AG04450 (cell line): ENCODE measurements at places on chromosomes 3 and 15.

- no peak for DNase-seq
These were observed 30.1 kb downstream of the MAP1A start for GRCh38 chr15:43547539-43547938.

DNA sequence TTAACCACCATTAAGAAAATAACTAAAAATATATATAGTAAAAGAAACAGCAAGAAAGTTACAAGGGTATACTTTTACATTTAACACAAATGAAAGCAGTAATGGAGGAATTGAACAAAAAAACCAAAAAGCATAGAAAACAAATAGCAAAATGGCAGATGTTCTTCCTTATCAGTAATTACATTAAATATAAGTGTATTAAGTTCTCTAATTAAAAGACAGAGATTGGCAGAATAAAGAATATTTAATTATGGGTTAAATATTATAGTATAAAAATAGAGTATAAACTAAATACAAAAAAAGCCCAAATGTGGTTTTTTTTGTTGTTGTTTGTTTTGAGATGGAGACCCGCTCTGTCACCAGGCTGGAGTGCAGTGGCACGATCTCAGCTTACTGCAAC lies 20.5 kb downstream of the EHHADH start:
- DNase-seq, result no peak

DNA sequence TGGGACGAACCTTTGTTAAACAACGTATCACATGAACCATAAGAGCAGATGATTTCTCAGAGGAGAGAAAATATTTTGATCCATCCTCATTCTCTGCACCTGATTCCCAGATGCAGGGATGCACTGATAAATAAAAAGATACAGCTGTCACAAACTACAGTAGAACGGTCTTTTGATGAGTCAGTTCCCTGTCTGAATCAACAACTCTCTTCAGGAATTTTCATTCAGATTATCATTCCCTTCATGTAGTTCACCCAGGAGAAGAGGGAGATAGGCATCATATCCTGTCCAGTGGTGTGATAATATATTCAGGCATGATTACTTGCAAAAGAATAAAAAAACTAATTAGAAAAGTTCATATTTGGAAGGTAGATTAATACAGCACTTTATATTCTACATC lies 521.5 kb downstream of the PYDC2 start:
- DNase-seq, result no peak

- DNase-seq, result no peak
These were observed 54.5 kb downstream of the IQSEC1 start for GRCh38 chr3:13018561-13019242.

DNA sequence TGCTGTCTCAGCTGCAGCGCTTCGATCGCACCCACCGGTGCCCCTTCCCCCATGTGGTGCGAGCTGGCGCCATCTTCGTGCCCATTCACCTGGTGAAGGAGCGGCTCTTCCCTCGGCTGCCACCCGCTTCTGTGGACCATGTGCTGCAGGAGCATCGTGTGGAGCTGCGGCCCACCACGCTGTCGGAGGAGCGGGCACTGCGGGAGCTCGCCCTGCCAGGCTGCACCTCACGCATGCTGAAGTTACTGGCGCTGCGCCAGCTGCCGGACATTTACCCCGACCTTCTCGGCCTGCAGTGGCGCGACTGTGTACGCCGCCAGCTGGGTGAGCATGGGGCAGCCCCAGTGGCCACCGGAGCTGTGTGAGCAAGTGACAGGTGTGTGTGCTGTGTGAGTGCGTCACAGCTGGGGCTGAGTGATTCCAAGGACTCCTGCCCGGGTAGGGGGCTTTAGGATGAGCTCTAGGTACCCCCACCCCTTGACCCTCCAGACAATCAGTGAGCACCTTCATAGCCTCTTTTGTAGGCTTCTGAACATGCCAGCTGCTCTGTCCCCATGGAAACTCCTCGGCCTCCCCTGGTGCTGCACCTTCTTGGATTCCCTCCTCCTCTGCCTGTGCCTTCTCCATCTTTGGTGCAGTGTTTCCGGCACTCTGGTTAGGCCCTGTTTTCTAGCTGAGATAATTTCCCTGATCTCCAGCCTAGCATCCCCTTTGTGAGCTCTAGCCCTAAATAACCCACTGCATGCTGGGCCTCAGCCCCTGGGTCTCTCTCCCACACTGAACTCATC lies 7.0 kb downstream of the C15orf39 start:
- DNase-seq, result no peak

DNA sequence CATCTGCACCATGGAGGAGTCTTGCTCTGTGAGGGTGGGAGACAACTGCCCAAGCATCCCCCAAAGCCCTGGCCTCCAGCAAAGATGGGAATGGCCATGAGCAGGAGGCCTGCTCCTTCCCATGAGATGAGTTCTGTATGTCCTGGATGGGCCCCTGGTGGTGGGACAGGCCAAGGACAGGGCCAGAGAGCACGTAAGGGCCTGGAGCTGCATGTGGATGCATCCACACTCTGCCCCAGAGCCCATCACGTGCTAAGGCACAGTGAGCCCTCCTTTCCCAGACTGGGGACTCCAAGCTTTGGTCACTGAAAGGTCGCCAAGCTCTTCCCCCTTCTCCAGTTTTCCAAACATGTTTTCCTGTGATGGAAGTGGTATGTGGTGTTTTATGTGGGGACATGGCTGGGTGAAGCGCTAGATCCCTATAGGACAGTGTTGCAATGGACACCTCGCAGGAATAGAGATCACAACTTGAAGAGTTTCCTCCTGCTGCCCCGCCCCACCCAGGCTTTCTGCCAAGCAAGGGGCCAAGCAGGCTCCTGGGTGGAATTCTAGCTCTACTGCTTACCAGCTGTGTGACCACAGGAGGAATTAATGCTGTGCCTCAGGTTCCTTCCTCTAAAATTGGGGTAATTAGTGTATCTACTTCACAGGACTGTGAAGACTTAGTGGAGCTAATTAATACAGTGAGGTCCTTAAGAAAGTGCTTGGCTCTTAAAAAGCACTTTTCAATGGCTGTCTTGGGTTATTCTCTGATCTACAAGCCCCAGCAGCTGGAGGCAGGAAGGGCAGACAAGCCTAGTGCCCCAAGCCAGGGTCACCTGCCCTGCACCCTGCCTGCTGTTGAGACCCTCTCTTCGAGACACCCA lies 106.4 kb upstream of the RPL32 start:
- DNase-seq, result peak; percentile 29

DNA sequence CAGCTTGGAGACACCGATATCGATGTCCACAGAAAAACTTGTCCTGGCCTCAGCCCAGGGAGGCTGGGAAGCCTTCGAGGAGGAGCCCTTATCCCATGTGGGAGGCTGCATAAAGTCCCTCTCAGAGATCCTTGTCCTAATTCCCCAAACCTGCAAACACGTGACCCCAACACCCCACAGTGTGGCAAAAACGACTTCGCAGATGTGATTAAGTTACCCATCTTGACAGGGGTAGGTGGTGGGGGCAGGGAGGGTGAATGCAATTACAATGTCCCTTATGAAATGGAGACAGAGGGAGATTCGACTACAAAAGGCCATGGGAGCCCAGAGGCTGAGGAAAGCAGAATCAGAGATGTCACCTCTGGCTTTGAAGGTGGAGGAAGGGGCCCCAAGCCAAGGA lies 2.3 kb upstream of the TLR9 start:
- no peak for DNase-seq

- no peak for DNase-seq
These were observed 22.8 kb downstream of the HGD start for GRCh38 chr3:120659285-120659684.

DNA sequence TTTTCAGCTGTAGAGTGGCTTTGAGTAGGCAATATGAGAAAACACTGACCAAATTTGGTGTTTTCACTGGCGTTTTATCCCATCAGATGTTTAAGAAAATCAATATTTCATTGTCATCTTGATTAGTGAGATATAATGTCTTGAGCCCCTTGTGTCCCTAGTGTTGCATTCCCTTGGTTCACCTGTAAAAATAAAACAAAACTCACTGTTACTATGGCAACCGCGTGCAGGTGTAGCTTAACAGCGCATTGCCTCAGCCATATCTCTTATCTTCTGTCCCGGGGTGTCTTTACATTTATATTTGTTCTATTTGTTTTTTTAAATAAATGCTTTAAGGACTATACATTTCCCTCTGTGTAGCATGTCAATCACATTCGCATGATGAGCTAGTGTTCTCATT lies 551.6 kb downstream of the ZIC1 start:
- no peak for DNase-seq

- DNase-seq, result no peak
These were observed 46.9 kb downstream of the ANKRD28 start for GRCh38 chr3:15750879-15751278.

DNA sequence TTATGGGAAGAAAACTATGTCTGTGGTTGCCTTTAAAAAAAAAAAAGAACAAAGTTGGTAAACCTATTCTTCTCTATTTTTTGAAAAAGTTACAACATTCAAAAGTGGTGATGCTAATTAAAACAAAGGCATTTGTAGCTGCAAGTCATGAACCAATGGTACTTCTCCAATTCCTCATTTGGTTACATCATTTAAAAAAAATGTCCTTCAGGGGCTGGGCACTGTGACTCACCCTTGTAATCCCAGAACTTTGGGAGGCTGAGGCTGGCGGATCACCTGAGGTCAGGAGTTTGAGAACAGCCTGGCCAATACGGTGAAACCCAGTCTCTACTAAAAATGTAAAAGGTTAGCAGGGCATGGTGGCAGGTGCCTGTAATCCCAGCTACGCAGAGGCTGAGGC lies 574.6 kb downstream of the VGLL3 start:
- no peak for DNase-seq

- no peak for DNase-seq
These were observed 156.1 kb downstream of the DIPK2A start for GRCh38 chr3:144127700-144128099.

GRCh38 chr3:153338487-153338886 lies 176.5 kb downstream of the RAP2B start:
- DNase-seq, result peak; percentile 15

DNA sequence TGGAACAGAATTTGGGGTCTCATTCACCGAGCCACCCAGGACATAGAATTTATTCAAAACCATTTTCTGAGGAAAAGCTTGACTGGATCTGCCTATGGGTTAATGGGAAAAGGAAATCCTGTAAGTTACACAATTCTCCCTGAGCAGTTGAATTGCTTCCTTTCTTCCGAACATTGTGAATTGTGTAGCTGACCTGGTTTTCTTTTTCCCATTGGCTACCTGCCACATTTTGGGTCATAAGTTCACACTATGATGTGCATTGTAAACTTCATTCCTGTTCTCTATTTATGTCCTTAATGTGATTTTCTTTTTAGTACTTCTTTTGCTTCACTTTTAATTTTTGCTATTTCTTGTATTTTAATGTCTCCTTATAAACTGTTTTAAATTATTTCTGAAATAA lies 386.0 kb upstream of the LRRC3B start:
- no peak for DNase-seq

GRCh38 chr3:154981201-154981600 lies 98.9 kb upstream of the MME start:
- no peak for DNase-seq

GRCh38 chr3:41866298-41866697 lies 95.6 kb downstream of the ULK4 start:
- no peak for DNase-seq

- DNase-seq, result no peak
These were observed 125.9 kb downstream of the MYRIP start for GRCh38 chr3:39935261-39935660.

- DNase-seq, result no peak
These were observed 203.0 kb downstream of the AKAP13 start for GRCh38 chr15:85583442-85583841.

DNA sequence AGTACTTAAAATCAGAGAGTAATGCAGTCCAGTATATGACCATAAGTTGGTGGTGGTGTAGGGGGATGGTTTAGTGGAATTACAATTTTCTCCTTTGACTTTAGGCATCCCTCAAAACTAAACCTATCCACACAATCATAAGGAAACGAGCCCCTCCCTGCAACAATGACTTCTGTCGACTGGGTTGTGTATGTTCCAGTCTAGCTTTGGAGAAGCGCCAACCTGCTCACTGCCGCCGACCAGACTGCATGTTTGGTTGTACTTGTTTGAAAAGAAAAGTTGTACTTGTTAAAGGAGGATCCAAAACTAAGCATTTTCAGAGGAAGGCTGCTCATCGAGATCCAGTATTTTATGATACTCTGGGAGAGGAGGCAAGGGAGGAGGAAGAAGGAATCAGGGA lies 52.8 kb downstream of the MGA start:
- no peak for DNase-seq

DNA sequence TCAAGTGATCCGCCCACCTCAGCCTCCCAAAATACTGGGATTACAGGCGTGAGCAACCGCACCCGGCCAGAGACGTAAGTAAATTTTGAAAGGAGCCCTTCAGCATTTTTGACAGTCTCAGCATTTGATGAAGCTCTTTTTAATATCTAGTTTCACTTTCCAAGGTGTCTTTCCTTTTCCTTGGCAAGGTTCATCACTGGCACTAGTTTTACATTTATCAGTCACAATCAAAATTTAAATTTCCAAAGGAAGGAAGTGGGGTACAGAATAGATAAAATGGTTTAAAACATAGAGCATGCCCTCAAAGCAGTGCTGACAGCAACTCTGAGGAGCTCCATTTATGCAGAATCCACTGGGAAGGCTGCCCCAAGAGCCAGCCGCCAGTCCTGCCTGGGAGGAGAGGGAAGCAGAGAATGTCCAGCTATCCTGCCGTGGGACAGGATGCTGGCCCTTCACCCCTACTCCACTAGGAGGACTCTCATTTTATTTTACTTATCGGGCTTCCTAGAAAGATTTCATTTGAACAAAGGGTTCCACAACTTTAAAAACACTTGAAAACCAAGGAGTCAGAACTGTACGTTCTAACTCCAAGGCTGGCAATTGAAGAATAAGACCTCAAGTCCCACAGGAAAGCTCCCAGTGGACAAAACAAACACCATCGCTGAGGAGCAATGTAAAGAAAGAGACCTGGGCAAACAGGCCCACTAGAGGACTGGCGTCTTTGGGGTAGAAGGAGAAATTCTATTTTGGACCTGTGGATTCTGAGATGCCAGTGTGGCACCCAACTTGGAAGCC lies 9.9 kb downstream of the SFMBT1 start:
- DNase-seq, result no peak
